H9 (cell line): ENCODE measurements at places on chromosomes 5 and 9. TPM values are rescaled to one million over a fixed set of nuclear protein-coding genes. Genes with fewer than 3 reads are reported as not detected.

GABRA1 gene
- total RNA-seq: not detected in 2 replicates

ADAMTS12 gene
- total RNA-seq: 5.2 and 6.2 TPM in 2 replicates

MAMDC2 gene
- 4.6 TPM in 2 replicates for total RNA-seq

RGS7BP gene
- 0.31 and 0.33 TPM in 2 replicates for total RNA-seq

GFPT2 gene
- total RNA-seq: 85.0 and 89.8 TPM in 2 replicates

SV2C gene
- total RNA-seq: 0.02 and 0.09 TPM in 2 replicates

OR2K2 gene
- total RNA-seq: not detected in 2 replicates

PCDHGA9 gene
- 0.83 and 1.3 TPM in 2 replicates for total RNA-seq

DYNC2I2 gene
- 58.6 and 62.2 TPM in 2 replicates for total RNA-seq

SH3RF2 gene
- 0.66 and 0.88 TPM in 2 replicates for total RNA-seq

WNT8A gene
- total RNA-seq: 0.26 and 0.33 TPM in 2 replicates

CORO2A gene
- 15.5 and 15.8 TPM in 2 replicates for total RNA-seq

HMCN2 gene
- total RNA-seq: 6.7 and 8.6 TPM in 2 replicates

STING1 gene
- total RNA-seq: 0.26 and 0.48 TPM in 2 replicates

MTX3 gene
- total RNA-seq: 22.3 and 24.1 TPM in 2 replicates

PCDHA9 gene
- 0.46 and 0.55 TPM in 2 replicates for total RNA-seq

PCDHA12 gene
- total RNA-seq: 7.1 and 7.2 TPM in 2 replicates

CFAP90 gene
- 0.35 and 0.44 TPM in 2 replicates for total RNA-seq

CDH9 gene
- total RNA-seq: 0.61 and 0.79 TPM in 2 replicates

SLC34A1 gene
- total RNA-seq: not detected in 2 replicates

SLC25A48 gene
- 0.46 and 0.66 TPM in 2 replicates for total RNA-seq
